ENCODE measurements at places on chromosomes 6 and 20.
A peak's percentile ranks its signal among the peaks of the same experiment; 100 is the strongest.

GRCh38 chr6:32882879-32883250 lies 28.9 kb downstream of the PSMB9 start:
- ATAC-seq = no peak

- peak; percentile 13 for ATAC-seq
Measured at GRCh38 chr20:61120595-61121515, 131.2 kb upstream of the CDH4 start.

DNA sequence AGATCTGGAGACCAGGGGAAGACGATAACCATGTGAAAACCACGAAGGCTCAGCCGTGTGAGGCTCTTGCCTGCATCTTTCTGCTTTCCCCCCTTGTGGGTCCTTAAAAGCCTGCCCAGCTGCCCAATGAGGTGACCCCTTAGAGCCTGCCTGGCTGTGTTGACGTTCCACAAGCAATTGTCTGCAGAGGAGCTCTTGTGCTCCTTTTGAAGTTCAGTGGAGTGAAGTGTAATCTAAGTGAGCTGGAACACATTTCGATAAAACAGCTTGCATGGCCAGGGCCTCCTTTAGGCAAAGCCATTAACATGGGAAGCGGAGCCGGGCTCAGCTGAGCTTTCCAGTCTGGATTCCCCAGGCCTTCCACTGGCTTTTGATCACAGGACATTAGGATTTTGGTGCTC lies 27.3 kb upstream of the TCP11 start:
- ATAC-seq = no peak

DNA sequence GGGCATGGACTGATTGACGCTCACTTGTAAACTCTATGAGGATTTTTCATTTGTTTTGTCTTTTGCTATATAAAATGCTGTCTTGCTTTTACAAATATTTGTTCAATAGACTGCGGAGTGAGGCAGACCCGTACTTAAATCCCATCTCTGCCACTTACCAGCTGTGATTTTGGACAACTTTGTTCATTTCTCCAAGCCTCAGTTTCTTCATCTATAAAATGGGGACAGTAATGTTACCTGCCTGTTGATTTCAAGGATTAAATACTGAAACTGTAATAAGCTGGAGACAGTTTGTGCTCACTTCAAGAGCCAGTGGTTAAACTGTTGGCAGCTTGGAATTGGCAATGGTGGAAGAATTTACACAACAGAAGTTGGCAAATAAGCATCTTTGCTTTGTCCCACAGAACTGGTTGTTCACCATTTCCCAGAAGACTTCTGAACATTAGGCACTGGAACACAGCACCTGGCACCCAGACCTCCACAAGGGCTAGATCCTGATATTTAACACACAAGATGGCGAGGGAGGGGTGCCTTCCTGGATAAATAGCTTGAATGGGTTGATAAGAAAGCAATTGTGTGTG lies 479.2 kb downstream of the QKI start:
- ATAC-seq = no peak

DNA sequence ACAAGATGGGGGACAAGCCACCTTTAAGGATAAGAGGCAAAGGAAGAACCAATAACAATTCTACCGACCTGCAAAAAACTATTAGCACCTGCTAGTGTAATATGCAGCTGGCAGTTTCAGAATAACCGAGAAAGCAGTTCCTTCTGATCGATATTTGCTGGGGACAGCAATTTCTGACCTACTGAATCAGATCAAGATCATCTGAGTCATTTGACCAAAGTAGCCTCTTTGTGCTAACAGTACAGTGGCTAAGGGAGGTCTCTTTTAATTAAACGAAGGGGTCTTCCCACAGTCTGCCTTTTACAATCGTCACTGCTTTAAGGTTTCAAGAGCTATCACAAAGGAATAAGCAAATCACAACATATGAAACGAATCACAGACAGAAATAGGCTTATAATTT lies 318.9 kb downstream of the BTBD9 start:
- ATAC-seq = peak; percentile 70

GRCh38 chr6:133340557-133340956 lies 99.4 kb downstream of the EYA4 start:
- ATAC-seq = no peak

DNA sequence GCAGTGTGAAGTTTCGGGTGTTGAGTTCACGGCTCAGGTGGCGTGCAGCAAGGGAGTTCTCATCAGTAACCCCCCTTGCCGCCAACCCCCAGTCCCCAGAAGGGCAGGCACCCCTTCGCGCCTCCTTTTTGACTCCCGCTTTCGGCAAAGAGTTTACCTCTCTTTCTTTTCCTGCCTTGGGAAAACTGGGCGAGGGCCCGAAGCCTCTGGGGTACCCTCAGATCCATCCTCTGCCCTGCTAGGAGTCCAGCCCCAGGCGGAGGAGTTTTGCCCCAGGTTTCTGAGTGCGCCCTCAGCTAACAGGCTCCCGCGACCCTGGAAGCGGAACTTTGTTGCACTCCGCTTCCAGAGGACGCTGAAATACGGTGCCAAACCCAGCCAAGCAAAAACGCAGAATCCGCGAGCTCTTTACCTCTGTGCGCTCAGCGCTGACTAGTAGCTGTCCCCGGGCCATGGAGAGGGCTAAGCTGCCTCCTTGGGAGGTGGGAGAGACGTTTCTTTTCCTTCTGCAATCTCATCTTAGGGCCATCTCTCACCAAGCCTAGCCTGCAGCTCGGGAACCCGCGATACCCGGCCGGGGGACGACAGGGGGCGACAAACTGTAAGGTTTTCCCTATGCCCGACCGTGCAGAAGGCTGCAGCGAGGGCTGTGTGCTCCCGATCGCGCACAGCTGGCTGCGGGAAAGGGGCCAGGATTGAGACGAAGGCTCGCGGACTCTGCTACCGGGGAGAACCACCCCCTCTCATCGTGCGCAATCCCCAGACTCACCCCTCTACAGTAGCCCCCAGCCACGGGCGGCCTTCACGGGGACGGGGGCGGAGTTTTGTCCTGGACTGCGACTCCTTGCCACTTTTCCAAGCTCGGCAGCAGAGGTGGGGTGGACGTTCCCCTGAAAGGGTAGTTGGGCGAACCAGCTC lies 2.7 kb upstream of the PAX1 start:
- no peak for ATAC-seq

- ATAC-seq = no peak
Measured at GRCh38 chr6:163457637-163458561, 43.4 kb downstream of the QKI start.

DNA sequence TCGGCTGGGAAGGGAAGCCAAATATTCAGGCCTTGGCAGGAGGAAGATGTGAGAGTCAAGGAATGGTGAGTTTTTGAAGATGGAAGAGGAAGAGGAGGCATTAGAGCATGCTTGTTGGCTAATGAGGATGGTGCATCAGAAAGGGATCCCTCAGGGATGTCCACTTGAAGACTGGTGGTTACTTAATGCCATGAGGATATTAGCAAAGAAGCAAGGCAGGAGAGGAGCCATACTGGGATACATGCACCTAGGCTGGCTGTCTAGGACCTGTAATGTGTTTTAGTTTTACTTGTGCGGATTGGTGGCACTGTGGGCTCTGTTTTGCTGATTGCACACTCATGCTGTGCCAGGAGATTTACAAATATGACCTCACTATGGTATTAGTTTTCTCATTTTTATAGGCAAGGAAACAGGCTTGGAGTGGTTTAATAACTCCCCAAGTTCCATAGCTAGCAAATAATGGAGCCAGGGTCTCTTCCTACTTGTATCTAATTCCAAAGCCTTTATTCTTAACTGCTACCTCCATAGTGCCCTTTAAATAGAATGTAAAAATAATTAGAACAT lies 37.8 kb downstream of the NCOA7 start:
- ATAC-seq = no peak

- ATAC-seq = no peak
Measured at GRCh38 chr6:170464524-170464979, 88.6 kb downstream of the PSMB1 start.

DNA sequence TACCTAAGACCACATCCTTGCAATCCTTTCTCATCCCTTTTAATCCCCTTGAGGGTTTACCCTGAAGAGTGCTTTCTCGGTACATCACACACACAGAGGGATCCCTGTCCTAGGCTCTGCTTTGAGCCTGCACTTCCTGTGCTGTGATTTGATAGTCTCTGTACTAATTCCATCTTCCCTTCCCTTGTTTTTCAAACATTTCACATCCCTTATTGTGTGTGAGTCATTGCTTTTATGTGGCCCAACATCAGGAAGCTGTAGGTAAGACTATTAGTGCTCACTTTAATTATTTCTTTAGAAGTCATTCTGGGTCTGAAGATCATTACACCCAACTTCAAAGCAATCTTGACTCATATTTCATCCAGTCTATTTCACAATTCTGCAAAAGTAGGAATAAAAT lies 57.2 kb upstream of the ANKEF1 start:
- no peak for ATAC-seq

GRCh38 chr6:87869064-87869905 lies 167.3 kb upstream of the AKIRIN2 start:
- ATAC-seq = no peak
